Mammary epithelial cell (primary cell): ENCODE measurements at places on chromosomes 11 and 22. TPM values are rescaled to one million over a fixed set of nuclear protein-coding genes. Genes with fewer than 3 reads are reported as not detected.

Gene KRTAP5-9
- total RNA-seq = 0.29 TPM in 1 of 2 replicates, not detected in the other

Gene TREH
- total RNA-seq = 0.33 TPM

Gene PSMA1
- total RNA-seq = 154 and 204 TPM in 2 replicates

Gene SCGB1C1
- not detected in 2 replicates for total RNA-seq

Gene MS4A4A
- total RNA-seq = not detected

Gene OR2AG1
- total RNA-seq = not detected

Gene AMPD3
- total RNA-seq = 7.5 and 8.2 TPM in 2 replicates

Gene MOGAT2
- not detected in 2 replicates for total RNA-seq

Gene NLRP10
- 18.0 and 19.5 TPM in 2 replicates for total RNA-seq

Gene MS4A7
- total RNA-seq = not detected in 2 replicates

Gene GSTP1
- total RNA-seq = 1,123 TPM

Gene OR56A1
- total RNA-seq = not detected

Gene IL18
- 1.3 TPM for total RNA-seq

Gene SLCO2B1
- total RNA-seq = not detected

Gene NAA40
- total RNA-seq = 11.9 and 20.2 TPM in 2 replicates

Gene KRTAP5-2
- total RNA-seq = not detected

Gene CCDC157
- total RNA-seq = 3.2 TPM

Gene MYO7A
- total RNA-seq = 2.5 and 2.7 TPM in 2 replicates

Gene MIOX
- total RNA-seq = 0.32 TPM in 1 of 2 replicates, not detected in the other

Gene F2
- not detected in 2 replicates for total RNA-seq

Gene VSIG2
- total RNA-seq = not detected in 2 replicates

Gene DLG2
- total RNA-seq = 0.92 and 1.4 TPM in 2 replicates

Gene KCNQ1OT1
- 1.0 TPM for total RNA-seq

Gene OR6A2
- 0.64 and 0.68 TPM in 2 replicates for total RNA-seq

Gene SMTN
- total RNA-seq = 206 and 363 TPM in 2 replicates

Gene SPA17
- total RNA-seq = 6.2 TPM

Gene LMNTD2
- 4.8 and 7.6 TPM in 2 replicates for total RNA-seq

Gene FOSL1
- 12.5 TPM for total RNA-seq

Gene ST14
- 83.9 TPM for total RNA-seq

Gene LRRC75B
- 17.3 TPM for total RNA-seq

Gene PARVA
- total RNA-seq = 57.7 TPM

Gene ABCG4
- total RNA-seq = 0.21 and 1.4 TPM in 2 replicates

Gene CTSF
- 5.3 and 6.2 TPM in 2 replicates for total RNA-seq

Gene CCDC73
- total RNA-seq = not detected

Gene PDGFB
- 6.6 and 11.2 TPM in 2 replicates for total RNA-seq

Gene OR4D5
- not detected in 2 replicates for total RNA-seq

Gene RASSF7
- total RNA-seq = 33.3 TPM

Gene GAS2
- 1.3 and 1.4 TPM in 2 replicates for total RNA-seq

Gene PANX2
- total RNA-seq = 0.83 TPM

Gene MPST
- total RNA-seq = 34.1 and 40.1 TPM in 2 replicates

Gene OR51B5
- not detected in 2 replicates for total RNA-seq

Gene FXYD6
- not detected for total RNA-seq

Gene HTR3A
- total RNA-seq = not detected in 2 replicates

Gene RRM1
- total RNA-seq = 73.0 and 113 TPM in 2 replicates

Gene ART1
- not detected for total RNA-seq

Gene PRG3
- total RNA-seq = not detected in 2 replicates

Gene KCNK4
- not detected in 2 replicates for total RNA-seq

Gene MGAT3
- not detected in 2 replicates for total RNA-seq
